Right ventricle myocardium superior (tissue), 1 donor: ENCODE measurements at places on chromosomes 16 and 17.

- DNase-seq: no peak
Observed at GRCh38 chr17:47660064-47660492, 10.4 kb downstream of the KPNB1 start.

DNA sequence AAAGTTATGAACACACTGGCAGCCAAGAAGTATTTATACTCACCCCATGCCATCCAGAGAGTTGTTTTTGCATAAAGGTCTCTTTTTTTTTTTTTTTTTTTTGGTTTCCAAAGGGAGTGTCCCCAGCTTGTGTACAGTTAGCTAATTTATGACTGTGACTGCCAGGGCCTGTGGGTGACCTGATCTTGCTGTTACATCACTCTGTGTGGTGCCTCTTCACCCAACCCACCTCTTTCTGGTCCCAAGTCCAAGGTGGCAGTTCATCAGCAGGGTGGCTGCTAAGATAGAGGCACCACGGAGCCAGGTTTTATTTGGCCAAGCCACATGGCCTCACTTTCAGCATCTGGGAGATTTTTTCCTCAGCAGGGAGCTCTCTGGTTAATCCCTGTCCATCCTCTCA, at the start of gene NOS2:
TSS of gene NOS2 (minus strand) at position 8 of the 400 bp plus-strand sequence. CDS start 1,720 bp downstream, outside the sequence.
- no peak for DNase-seq

DNA sequence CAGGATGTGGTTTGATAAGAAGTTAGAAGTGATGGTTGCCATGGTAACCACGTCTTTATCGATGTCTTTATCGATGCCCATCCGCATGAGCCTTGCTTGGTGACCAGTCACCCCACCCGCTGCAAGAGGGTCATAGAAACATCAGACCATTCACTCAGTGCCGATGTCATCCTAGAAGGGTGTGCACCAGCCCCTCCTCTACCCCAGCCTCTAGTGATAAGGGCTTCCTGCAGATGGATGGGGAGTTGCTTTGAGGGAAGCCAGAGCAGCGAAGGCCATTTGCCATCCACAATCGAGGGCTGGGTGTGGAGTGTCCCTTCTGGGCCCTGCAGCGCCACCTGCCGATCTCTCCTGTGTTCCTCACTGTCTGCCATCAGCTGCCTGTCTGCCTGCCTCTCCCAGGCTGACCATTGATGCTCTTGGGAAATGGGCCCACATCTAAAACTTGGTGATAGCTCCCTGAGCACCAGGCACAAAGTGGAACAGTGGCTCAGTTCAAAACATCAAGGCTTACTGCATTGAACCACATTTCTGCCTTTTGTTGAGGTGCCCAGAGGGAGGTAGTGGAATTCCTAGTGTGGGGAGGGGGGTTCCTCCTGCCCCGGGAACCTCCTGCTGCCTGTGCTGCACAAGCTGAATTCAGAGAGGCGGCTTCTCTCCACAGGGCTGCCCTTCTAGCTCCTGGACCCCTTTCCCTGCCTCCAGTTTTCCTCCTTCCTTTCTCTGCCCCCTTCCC, 8.9 kb downstream of the CALB2 start:
- no peak for DNase-seq

GRCh38 chr17:32277284-32277683, 11.7 kb downstream of the RHBDL3 start:
- no peak for DNase-seq

DNA sequence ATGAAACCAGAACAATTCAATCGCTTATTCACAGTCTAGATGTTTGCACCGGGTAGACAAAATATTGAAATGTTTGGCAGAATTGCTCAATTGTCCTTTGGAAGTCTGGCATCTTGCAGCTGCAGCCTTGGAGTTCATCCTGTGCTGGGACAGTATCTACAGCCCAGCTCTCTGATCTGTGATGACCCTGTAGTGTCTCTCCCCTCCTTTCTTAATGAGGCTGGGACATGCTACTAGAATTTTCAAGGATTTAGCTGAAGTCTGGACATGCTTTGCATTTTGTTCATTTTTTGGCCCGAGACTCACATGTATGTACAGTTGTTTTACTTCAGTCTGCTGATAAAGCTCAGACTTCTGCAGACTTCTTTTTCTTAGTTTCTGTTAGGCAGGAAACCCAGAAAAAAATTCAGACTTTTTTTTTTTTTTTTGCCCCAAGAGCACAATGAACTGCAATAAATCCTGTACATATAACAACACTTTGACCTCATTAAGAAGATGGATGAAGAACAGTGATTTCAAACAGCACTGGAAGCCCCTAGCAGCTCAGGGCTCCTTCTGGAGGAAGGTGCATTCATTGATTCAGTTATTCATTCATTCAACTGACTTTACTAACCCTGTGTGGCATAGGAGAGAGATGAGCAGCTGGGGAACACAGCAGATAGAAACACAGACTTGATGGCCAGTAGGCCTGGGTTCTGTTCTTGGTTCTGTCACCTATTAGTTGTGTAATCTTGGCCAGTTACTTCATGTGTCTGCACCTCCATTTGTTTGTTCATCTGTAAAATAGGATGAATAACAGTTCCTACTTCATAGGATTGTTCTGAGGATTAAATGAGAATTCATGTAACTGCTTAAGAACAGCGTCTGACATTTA, 210.0 kb downstream of the MAP2K4 start:
- DNase-seq: no peak
